Naive thymus-derived CD4-positive, alpha-beta T cell (primary cell): ENCODE measurements at places on chromosomes 7 and 10. TPM values are rescaled to one million over a fixed set of nuclear protein-coding genes. Genes with fewer than 3 reads are reported as not detected.

Gene GIMAP5
- 58.1 TPM for total RNA-seq

Gene TRPV5
- not detected for total RNA-seq

Gene SPDYE9
- not detected for total RNA-seq

Gene FAM20C
- total RNA-seq: 9.8 TPM

Gene TMEM176A
- total RNA-seq: not detected in 2 replicates

Gene HIPK2
- 36.1 TPM for total RNA-seq

Gene NKX2-3
- total RNA-seq: not detected

Gene KCNIP2
- 1.9 TPM for total RNA-seq

Gene AGR3
- total RNA-seq: not detected

Gene SLC26A5
- not detected in 2 replicates for total RNA-seq

Gene SYPL1
- 54.0 TPM for total RNA-seq

Gene STEAP4
- 6.2 TPM for total RNA-seq

Gene NPC1L1
- 0.32 TPM for total RNA-seq

Gene INHBA
- 0.16 TPM for total RNA-seq

Gene ITIH2
- total RNA-seq: not detected

Gene CC2D2B
- not detected for total RNA-seq

Gene OR2A5
- total RNA-seq: not detected

Gene HTR5A
- total RNA-seq: not detected

Gene NAT16
- total RNA-seq: not detected

Gene TRIM50
- not detected in 2 replicates for total RNA-seq
